ENCODE measurements at places on chromosomes 1 and 21.

GRCh38 chr1:162368451-162368850 lies 8.2 kb downstream of the SPATA46 start:
- DNase-seq, result no peak

- no peak for DNase-seq
Measured at GRCh38 chr1:152018537-152018936, 18.3 kb downstream of the S100A11 start.

- no peak for DNase-seq
Measured at GRCh38 chr1:1832820-1833219, 54.5 kb upstream of the NADK start.

- DNase-seq, result no peak
Measured at GRCh38 chr1:70427976-70428375, 16.9 kb downstream of the CTH start.

- no peak for DNase-seq
Measured at GRCh38 chr1:14080653-14081052, 380.7 kb downstream of the PRDM2 start.

DNA sequence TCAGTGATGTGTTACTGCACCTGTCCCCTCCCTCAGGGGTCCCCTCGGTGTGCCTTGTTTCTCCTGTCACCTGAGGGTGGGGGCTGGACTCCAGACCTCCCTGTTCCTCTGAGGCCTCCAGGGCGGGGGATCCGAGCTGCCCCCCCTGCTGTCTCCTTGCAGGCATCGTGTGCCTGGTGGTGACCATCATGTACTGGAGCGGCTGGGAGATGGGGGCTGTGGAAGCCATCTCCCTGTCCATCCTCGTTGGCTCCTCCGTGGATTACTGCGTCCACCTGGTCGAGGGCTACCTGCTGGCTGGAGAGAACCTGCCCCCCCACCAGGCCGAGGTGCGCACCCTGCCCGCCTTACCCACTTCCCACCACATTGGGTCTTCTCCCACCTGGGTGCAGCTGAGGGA lies 56.4 kb downstream of the DISP3 start:
- DNase-seq, result no peak

GRCh38 chr1:192167911-192168700 lies 9.8 kb downstream of the RGS18 start:
- DNase-seq, result peak; percentile 49

All from mammary epithelial cell (primary cell).